CD4-positive, alpha-beta T cell treated with Interleukin-6 for 4 hours (primary cell): ENCODE measurements at places on chromosomes 12 and 14.

DNA sequence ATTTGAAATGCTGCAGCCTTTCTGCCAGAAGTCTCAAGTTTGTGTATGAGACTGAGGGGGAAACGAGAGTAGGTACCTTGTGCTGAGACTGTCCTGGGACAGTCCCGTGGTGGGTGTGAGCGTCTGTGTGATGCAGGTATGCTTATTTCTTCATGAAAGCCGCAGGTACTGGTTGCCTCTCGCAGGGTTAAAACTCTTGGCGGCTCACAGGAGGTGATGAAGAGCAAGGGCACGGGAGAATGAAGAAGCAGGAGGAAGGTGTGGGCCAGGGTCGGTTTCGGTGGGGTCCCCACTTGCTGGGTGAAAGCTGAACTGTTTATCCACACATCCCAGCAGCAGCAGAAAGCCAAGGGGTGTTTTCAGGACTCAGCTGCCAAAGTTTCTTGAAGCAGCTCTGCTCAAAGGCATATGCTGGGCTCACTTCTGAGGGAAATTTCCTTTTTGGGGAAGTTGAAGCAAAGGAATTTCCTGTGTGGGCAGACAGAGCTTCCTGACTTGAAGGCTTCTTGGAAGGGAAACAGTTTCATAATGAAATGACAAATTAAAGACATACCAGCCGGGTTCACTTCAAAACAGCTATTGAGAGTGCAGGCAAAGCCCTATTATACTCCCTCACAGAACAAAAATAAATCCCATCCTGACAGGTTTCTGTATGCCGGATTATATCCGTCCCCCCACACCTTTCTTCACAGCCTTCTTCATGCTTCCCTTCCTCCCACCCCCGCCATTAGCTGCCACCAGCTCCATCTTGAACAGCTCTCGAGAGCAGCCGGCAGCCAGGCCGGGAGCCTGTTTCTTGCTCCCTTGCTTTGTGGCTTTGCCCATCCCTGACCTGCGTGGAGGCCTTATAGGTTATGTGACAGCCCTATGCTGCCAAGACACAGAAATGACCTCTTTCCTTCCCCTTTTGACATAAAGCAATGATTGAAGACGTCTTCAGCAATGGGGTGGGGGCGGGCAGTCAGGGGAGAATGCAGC, 116.6 kb downstream of the ETV6 start:
- DNase-seq: peak; percentile 51

DNA sequence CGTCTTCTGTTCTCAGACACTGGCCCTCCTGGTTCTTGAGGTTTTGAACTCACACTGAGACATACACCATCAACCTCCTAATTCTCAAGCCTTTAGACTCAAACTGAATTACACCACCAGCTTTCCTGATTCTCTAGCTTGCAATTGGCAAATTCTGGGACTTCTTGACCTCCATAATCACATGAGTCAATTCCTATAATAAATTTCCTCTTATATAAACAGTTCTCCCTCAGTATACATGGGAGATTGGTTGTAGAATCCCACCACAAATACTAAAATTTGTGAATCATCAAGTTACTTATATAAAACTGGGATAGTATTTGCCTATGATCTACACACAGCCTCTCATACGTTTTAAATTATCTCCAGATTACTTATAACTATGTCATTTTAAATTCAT, 162.2 kb downstream of the DIO2 start:
- no peak for DNase-seq

DNA sequence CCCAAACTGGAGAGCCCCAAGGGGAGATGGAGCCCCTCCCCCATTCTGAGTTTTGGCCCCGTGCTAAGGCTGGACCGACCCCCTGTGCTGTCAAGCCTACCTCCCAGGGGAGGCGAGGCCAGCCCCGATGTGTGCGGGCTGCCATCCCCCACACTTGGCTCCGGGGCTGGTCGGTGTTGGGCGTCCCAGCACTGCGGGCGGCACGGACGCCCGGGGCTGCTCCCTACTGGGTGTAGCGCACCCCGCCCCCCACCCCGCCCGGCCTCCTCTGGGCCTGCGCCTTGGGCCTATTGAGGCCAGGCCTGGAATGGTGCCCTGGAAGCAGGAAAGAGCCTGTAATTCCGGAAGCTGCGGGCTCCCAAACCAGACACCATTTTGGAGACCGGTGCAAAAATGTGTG, 2.6 kb downstream of the DCAF4 start:
- DNase-seq: no peak

DNA sequence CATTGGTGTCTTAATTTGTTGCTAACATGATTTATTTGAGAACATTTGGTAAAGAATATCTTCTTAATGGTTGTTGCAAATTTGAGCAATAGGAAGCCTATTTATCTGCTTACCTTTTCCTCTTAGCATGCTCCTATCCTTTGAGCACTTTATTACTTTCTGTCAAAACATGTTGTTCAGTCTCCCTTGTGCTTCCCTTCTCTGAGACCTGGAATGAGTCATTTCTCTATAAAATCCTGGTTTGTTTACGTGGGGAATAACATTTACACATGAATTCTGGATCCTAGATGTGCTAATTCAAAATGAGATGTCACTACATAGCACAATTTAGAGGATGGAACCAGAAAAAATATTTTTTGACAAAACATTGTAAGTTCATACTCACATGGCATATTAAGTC, 844.0 kb upstream of the LRFN5 start:
- no peak for DNase-seq

DNA sequence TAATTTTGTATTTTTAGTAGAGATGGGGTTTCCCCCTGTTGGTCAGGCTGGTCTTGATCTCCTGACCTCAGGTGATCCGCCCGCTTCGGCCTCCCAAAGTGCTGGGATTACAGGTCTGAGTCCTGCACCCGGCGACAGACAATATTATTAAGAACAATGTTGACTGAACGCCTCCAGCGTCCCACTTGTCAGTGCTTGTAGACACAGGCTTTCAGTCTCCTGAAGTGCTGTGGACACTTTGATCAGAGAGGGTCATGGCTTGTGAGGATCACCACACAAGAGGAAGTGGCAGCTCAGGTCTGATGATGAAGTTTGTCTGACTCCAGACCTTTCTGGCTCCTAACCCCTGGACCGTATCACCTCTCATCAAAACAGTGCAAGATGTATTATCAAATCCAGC, 114.6 kb downstream of the CHST11 start:
- no peak for DNase-seq

GRCh38 chr14:53331921-53332320, 178.8 kb upstream of the DDHD1 start:
- no peak for DNase-seq

DNA sequence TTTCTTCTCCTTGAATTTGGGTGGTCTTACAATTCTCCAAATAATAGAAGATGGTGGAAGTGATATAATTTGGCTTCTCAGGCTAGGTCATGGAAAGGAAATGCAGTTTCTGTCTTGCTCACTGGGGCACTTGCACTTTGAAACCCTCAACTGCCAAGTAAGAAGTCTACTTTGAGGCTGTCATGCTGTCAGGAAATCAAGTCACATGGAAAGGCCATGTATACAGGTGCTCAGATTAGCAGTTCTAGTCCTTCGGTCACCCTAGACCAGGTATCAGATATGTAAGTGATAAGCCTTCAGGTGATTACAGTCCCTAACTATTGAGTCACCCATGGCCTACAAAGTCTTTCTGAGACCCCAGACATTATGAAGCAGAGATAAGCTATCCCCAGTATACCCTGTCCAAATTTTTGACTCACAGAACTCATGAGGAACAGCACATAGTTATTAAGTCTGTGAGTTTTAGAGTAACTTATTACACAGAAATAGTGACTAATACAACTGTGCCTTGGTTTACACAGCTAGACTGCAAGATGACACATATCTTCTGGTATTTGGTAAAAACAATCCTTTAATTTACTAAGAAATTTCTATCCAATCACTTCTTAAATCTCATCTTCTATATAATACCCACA, 26.3 kb upstream of the BBS10 start:
- DNase-seq: no peak

DNA sequence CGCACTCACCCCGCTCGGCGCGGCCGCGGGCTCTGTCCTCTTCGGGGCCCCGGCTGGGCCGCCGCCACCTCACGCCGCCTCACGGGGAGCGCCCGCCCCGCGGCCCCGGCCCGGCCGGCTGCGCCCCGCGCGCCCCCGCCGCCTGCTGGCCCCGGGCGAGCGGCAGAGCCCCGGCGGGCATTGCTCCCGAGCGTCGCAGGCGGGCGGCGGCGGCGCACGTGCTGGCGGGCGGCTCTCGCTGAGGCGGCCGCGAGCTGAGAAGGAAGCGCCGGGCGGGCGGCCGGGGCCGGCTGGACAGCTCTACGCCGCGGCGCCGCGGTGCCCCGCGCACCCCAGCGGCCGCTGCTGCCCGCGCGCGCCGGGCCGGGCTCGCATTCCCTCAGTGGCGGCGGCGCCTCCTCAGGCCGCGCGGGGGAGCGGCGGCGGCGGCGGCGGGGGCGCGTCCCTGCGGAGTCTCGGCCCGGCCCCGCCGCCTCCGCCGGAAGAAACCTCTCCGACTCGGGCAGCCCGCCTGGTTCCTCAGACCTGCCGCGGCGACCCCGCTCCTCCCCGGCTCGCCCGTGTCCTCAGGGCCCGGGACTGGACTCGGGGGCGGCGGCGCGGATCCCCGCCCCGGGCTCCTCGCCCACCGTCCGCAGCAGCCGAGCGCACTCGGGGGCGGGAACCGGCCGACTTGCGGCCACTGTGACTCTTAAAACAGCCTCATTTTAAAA, at the start of gene PITPNM2:
Gene PITPNM2, minus strand, starts transcription at position 347 of the 713 bp plus-strand sequence. CDS start 116,500 bp downstream, outside the sequence.
- DNase-seq: peak; percentile 75

DNA sequence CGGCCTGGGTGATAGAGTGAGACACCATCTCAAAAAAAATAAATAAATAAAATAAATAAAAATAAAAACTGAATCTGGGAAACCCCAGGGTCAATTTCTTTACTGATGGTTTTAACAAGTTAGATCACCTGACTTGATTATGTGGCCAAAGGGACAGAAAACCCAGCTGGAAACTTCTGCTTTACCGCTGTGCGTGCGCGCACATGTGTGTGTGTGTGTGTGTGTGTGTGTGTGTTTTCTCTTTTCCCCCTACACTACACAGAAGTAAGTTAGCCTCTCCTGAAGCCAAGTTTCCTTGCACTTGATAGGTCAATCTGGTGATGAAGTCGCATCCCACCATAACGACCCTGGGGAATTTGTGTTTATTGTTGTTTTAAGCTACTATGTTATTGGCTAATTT, 105.3 kb upstream of the AMN1 start:
- DNase-seq: no peak

DNA sequence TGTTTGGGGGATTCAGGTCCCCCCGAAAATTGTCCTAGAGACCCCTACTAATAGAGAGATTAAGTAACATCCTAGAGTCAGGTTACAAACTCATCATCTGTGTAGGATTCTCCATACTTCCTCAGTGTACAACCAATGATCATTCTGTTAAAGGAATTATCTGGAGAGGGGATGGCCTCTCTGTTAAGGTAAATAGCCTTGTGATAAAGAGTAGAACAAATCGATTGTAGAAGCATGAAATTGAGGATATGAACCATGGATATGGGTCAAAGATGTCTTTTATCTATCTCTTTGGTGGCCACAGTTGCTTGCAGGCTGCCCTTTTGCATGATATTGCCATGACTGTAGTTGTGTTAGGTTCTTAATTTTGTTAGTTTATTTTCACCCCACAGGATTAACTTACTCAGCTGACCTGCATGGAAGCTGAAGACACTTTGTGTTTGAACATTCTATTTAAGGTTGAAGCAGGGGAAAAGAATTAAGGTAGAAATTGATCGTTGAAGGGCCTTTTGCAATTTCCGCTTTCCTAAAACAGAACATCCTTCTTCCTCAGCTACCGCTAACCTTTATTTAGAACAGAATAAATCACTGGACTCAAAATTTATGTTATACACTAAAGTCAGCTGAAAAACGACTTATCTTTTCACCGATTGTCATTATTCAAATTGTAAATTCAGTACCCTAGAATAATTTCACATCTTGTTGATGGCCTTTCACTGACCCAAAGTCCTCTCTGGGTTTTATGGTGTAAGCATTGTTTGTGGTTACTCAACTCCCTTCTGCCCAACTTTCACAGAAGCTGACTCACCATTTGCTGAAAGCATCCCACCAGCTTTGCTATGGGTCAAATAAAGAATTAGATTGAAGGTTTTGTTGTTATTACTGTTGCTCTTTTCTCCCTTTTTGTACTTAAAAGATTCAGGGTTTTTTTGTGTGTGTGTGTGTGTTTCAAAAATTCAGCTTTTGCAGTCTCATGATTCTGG, 52.3 kb downstream of the IRAK3 start:
- DNase-seq: no peak

DNA sequence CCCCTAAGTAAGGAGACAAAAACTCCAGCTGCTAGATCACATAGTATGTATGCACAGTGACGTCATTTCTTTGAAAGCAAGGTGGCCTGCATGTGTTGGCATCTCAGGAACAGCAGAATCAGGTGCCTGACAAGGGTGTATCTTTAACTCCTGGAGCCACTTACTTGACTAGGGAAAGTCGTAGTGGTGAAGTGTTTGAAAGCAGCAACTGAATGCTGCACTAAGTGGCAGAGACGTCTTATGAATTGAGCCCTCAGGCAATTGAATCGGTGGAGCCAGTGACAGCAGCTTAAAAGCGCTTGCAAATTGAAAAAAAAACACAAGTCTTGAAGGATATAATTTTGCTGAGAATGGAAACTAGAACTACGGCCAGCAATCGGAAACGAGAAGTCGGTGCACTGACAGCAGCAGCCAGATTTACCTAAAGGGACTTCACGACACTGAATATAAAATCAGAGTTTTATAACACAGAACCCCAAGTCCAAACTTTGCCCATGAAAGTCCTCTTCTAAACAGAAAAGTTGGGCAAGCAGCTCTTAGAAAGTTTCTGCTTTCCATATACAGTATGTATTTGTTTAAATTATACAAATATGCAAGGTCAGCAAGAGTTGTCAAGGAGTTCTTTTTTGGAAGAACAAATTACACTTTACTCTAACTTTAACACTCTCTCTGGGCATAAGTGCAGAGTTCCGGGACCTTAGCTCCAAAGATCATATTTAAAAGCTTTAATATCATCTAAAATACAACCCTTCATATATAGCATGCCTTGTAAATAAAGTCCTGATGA, 1.1 kb downstream of the IGF1 start:
- DNase-seq: no peak

DNA sequence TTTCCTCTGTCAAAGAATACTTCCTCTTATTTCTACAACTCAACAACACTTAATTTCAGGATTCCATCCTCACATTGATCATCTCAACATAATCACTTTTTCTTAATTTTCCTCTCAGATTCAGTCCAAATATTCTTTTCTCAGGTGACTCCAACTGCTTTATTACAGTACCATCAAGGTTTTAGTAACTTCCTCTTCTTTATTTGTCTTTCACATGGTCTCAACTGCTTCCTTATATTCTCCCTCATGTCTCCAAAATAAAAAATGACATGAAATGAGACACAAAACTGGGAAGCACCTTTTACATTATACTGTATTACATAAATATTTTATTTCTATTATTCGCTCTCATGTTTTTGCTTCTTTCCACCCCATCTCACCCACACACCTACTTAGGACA, 55.5 kb downstream of the PPP2R5E start:
- DNase-seq: no peak

- no peak for DNase-seq
Measured at GRCh38 chr12:126706300-126706699, 1560.7 kb upstream of the TMEM132C start.

- peak; percentile 81 for DNase-seq
Measured at GRCh38 chr12:101839324-101840283, 8.8 kb upstream of the GNPTAB start.
